Left lobe of liver (tissue), 2 donors: ENCODE measurements at places on chromosomes 1 and 21.

DNA sequence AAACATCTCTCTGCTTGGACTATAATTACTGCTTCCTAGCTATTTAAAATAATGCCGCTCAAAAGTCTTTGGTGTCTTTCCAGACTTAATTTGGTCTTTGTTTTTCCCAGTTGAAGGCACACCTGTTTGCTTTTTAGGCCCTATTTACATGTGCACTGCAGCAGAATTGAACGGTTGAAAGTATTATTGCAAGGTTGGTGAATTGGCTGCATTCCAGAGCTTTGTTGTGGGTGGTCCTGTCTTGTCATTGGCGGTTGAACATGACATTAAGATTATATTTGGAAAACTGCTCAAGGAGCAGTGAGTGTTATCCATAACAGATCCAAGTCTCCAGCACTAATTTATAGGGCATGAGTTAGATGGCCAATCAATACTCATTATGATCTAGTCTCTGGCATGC, 656.3 kb downstream of the PTPRC start:
- no peak for DNase-seq

GRCh38 chr1:48530727-48531351, 58.8 kb upstream of the SPATA6 start:
- no peak for DNase-seq

- no peak for DNase-seq
Observed at GRCh38 chr1:65904681-65905083, 112.0 kb downstream of the PDE4B start.

DNA sequence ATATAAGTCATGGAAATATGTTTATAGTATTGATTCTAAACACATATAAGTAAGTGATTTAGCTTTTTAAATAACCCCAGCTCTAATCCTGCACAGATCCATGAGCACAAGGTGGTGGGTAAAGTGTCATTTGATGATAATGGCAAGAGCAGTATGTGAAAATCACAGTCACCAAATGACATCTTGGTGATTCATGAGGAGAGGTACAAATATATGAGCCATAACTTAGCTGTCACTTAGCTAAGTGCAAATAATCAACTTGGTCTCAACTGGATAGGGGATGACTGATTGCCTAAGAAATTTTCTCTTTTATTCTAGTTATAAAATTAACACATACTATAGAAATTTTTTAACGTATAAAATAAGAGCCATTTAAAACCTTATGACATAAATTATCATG, 198.1 kb downstream of the ZZZ3 start:
- DNase-seq = no peak

- no peak for DNase-seq
Observed at GRCh38 chr1:165960136-165960535, 132.7 kb downstream of the UCK2 start.

GRCh38 chr1:171748651-171749050, 6.8 kb upstream of the VAMP4 start:
- DNase-seq = no peak
